ENCODE measurements at places on chromosomes 11 and 22.

GRCh38 chr22:36337365-36338130, 50.2 kb downstream of the MYH9 start:
- no peak for DNase-seq

GRCh38 chr11:75668451-75669297, at the start of gene MAP6:
Gene MAP6 (minus strand): TSS chr11:75669038. CDS start chr11:75668369, 669 bp downstream.
- no peak for DNase-seq

GRCh38 chr11:38448284-38448683, 1850.2 kb upstream of the RAG2 start:
- no peak for DNase-seq

- no peak for DNase-seq
Observed at GRCh38 chr22:33219648-33220384, 161.6 kb upstream of the SYN3 start.
